Activated T-helper 1 cell treated with anti-CD3 and anti-CD28 coated beads, Interleukin-12 subunit alpha, Interleukin-12 subunit beta, Interleukin-2, Interleukin-4 antibody, amounts not matched to agents 30 ng/mL and 10 ng/mL and 1 ng/mL, durations not matched to agents 14 hours and 24 hours and 36 hours (primary cell): ENCODE measurements at places on chromosomes 4 and X. TPM values are rescaled to one million over a fixed set of nuclear protein-coding genes. Genes with fewer than 3 reads are reported as not detected.

- DNase-seq = no peak
Measured at GRCh38 chr4:118014831-118015230, 19.5 kb upstream of the NDST3 start.

GRCh38 chr4:151418385-151418784, 9.4 kb downstream of the FHIP1A start:
- DNase-seq = no peak

DNA sequence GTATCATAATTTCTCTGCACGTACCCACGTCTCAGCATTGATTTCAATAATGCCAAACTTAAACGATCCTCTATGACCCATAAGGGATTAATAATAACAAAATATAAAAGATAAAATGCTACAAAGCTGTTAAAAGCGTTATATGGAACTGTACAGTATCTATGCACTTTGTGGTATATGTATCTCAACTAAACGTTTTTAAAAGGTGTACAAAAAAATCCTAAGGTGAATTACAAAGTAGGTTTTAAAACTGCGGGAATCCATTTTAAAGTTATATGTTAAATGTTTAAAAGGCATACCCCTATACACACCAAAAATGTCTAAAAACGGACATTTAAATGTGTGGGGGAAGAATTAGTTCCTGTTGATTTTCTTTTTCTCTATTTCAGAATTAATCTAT, 860 bp downstream of the ZNF182 start:
- no peak for DNase-seq

DNA sequence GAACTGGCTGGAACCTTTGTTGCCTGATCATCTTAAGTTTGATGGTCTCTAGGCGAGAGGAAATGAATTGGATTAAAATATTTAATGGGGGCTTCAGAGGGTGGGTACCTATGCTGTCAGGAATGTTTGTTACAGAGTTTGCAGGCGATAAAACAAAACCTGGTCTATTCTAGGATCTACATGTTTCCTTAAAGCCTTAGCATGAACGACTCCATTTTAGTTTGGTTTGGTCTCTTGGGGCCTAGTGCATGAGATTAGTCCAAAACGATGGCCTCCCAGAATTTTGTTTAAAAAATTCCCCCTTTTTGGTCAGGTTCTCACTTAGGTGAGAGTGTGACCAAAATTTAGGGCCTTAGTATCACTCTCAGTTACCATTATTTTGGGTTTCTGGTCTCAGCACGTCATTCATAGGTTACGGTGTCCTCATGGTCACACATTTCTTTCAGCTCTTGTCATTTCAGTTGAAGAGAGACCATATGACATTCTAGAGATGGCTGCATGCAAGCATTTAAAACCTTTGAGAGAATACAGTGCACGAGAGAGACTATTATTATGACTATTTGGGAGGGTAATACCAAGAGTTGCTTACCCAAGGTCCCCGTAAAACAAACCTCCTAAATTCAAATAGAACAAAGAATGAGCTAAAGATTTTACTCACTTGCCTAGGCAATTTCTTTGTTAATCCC, 13.8 kb downstream of the MOB1B start:
- no peak for DNase-seq

IBSP gene
- total RNA-seq = not detected in 2 replicates

DNA sequence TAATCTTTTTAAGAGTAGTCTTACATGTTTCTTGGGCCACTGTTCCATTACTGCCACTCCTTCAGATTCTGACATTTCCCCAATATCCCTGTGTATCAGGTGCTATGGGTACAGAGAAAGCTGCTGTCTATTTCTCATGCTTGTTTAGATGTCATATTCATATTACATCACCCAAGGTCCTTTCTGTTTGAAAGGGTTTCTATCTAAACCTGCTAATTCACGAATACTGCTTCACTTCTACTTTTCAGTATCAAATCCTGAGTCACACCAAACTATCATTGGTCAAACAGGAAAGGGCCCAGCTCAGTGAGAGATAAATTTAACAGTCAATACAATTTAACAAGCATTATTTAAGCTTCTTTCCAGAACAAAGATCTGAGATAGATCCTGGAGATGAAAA, 241.4 kb downstream of the UGT8 start:
- no peak for DNase-seq

GRCh38 chr4:113951263-113951662, 28.2 kb downstream of the ARSJ start:
- DNase-seq = no peak

- DNase-seq = no peak
Measured at GRCh38 chr4:25756503-25756902, 100.9 kb downstream of the SLC34A2 start.

GRCh38 chr4:138005486-138005885, 236.7 kb downstream of the SLC7A11 start:
- no peak for DNase-seq

DNA sequence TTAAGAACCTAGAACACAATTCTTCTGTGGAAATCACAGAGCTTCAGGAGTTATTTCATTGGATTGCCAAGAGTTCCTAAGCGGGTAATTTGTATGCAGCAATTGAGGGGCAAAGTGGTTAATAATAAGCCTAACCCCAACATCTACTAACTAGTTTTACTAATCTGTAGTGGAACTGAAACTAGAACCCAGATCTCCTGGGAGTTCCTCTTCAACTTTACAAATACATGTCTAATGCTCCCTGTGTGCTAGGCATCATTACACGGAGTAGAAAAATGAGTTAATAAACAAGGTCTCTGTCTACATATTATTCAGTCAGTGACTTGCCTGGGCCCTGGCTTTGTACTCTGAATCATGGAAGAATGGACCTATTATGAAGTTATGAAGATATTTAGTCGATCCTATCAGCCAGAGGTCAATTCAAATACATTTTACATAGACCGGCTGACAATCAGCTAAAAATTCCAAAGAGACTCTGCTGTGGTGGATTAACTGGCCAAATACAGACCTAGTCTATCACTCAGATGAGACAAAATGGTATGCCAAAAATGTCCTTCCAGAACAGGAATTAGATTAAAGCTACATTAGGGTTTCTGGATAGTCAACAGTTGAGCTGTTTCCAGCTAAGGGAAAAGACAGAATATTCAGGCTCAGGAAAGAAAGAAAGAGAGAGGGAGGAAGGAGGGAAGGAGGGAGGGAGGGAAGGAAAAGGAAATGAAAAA, 326.0 kb downstream of the FBXW7 start:
- DNase-seq = no peak
